ENCODE measurements at places on chromosomes 6 and 20. TPM values are rescaled to one million over a fixed set of nuclear protein-coding genes. Genes with fewer than 3 reads are reported as not detected.

GRCh38 chr6:27414996-27415395 lies 26.4 kb downstream of the ZNF391 start:
- H3K27me3 ChIP-seq = no peaks in the 10 kb centered on the region
- DNase-seq = no peak
- no peaks in the 10 kb centered on the region for H3K4me1 ChIP-seq
- no peak overlapping the region for H3K27ac ChIP-seq
- H3K36me3 ChIP-seq = no peaks in the 10 kb centered on the region

GRCh38 chr6:158605266-158605878 lies 39.2 kb downstream of the DYNLT1 start:
- no peaks in the 10 kb centered on the region for H3K4me1 ChIP-seq
- H3K27me3 ChIP-seq = no peaks in the 10 kb centered on the region
- H3K27ac ChIP-seq = no peak overlapping the region
- no peak overlapping the region for H3K4me3 ChIP-seq

DNA sequence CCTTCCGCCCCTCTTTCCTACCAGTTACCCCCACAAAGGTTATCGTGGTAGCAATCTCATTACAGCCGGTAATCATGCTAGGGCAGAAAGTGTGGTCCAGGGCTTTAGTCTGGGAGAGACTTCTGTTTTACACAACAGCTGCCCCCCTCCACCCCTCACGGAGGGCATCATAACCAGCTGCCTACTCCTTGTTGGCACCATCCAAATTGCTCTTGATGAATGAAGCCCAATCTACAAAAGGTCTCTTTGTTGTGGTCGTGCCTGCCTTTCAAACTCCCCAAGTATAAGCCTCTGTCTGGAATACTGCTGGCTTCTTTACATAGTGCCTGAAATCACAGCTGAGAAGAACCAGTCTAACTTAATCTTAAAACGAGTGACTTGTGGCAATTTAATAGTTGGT lies 157.9 kb downstream of the INSM1 start:
- no peak overlapping the region for H3K4me3 ChIP-seq
- no peak for DNase-seq
- no peaks in the 10 kb centered on the region for H3K27me3 ChIP-seq
- H3K27ac ChIP-seq = no peak overlapping the region
- no peaks in the 10 kb centered on the region for H3K4me1 ChIP-seq
- H3K36me3 ChIP-seq = no peaks in the 10 kb centered on the region

DNA sequence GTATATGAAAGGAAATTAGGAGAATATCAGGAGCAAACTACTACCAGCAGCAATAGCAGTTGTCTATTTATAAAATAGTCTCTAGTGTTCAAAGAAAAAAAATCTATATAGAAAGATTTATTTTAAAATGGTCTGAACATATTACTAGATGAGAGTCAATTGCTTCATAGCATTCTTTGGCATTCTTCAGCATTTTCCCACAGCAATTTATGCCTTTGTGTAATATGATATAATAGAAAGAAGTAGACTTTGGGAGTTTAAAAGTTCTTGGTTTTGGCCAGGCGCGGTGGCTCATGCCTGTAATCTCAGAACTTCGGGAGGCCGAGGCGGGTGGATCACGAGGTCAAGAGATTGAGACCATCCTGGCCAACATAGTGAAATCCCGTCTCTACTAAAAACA lies 157.0 kb upstream of the PLN start:
- no peaks in the 10 kb centered on the region for H3K36me3 ChIP-seq
- H3K4me1 ChIP-seq = no peaks in the 10 kb centered on the region
- no peak overlapping the region for H3K27ac ChIP-seq
- no peak overlapping the region for H3K4me3 ChIP-seq
- H3K27me3 ChIP-seq = no peaks in the 10 kb centered on the region
- no peak for DNase-seq

DNA sequence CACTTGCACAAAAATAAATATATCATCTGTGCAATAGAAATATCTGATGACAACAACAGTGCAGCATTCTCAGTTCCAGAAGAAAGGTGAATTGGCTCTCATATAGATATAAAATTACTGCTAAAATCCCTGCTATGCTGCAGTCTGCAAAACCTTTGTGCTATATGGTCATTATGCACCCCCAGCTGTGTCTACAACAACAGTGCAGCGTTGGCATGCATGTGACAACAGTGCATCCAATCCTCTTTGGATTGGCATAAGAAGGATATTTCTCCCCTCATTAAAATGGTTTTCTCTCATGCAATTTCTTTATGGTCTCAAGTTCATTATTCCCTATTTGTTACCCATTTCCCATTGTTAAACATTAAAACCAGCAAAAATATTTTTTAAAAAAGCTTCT lies 23.1 kb downstream of the OR2B6 start:
- no peaks in the 10 kb centered on the region for H3K36me3 ChIP-seq
- H3K27ac ChIP-seq = no peak overlapping the region
- no peaks in the 10 kb centered on the region for H3K4me1 ChIP-seq
- DNase-seq = no peak
- H3K27me3 ChIP-seq = no peaks in the 10 kb centered on the region
- H3K4me3 ChIP-seq = no peak overlapping the region

DNA sequence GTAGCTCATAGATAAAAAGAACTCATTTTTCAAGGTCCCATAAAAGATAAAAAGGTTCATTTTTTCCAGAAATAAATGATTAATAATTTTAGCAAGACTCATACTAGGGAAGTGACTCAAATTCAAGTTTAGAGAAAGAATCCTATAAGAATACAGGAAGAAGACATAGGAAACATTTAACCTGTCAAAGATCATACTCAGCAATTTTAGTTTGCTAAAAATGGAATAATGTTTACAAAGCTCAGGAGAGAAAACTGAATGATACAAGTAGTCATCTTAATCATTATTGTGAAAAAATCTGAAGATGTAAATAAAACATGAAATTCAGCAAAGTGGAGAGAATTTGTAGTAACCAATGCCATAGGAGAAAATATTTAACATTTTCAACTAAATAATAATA lies 926.6 kb downstream of the TBC1D32 start:
- no peaks in the 10 kb centered on the region for H3K27me3 ChIP-seq
- no peaks in the 10 kb centered on the region for H3K4me1 ChIP-seq
- no peak for DNase-seq
- no peak overlapping the region for H3K27ac ChIP-seq
- H3K36me3 ChIP-seq = no peaks in the 10 kb centered on the region
- no peak overlapping the region for H3K4me3 ChIP-seq

Gene SYTL3
- 55.3 TPM for total RNA-seq

Gene OVOL2
- total RNA-seq = 0.86 TPM

Gene TRIM40
- total RNA-seq = not detected

Gene FAM217A
- not detected for total RNA-seq
